Stimulated activated CD4-positive, alpha-beta T cell treated with anti-CD3 and anti-CD28 coated beads, Interleukin-2, amount 100 ng/mL, for 48 hours (primary cell): ENCODE measurements at places on chromosomes 6 and 20.

DNA sequence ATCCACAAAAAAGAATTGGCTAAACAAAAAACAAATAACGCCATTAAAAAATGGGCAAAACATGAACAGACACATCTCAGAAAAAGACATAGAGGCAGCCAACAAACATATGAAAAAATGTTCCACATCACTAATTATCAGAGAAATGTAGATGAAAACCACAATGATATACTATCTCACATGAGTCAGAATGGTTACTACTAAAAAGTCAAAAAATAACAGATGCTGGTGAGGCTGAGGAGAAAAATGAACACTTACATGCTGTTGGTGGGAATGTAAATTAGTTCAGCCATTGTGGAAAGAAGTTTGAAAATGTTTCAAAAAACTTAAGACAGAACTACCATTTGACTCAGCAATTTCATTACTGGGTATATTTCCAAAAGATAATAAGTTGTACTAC lies 430.1 kb upstream of the JAG1 start:
- no peak for DNase-seq

GRCh38 chr6:113291751-113292445 lies 565.2 kb upstream of the MARCKS start:
- DNase-seq, result no peak

DNA sequence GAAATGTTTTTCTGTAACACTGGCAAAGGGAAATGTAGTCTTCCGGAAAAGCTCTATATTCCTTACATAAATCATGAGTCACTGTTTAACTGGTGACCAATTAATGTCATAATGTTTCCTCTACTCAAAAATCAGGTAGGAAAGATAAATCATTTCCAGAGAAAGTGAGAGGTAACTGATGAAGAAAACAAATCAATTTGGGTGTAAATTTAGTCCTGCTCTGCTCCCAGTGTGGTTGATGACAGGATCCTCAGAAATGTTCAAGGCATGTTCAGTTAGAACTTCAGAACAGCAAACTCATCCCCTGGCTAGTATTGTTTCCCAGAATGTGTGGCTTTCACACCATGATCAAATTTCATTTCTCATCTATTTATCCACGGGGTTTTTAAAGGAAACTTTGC lies 38.8 kb upstream of the SPACA1 start:
- DNase-seq, result no peak

DNA sequence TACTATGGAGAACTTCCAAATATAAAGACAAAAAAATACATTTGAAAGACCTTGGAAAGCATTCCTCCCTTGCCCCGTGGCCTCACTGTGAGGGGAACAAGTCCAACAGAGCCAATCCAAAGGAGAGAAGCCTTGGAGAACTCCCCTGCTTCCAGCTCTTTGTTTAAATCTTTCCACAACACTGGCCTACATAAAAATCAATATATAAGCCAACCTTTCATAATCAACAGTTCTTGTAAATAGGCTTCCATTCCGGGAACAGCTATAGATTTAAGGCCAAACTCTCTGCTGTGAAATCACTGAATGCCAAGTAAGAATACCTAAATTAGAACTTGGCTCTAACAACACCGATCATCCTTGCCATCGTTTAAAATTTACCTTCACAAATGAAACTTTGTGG lies 242.1 kb downstream of the HACE1 start:
- DNase-seq, result no peak

GRCh38 chr6:75244063-75244584 lies 523 bp upstream of the COX7A2 start:
- no peak for DNase-seq
